ENCODE measurements at places on chromosomes 5 and 9. TPM values are rescaled to one million over a fixed set of nuclear protein-coding genes. Genes with fewer than 3 reads are reported as not detected.

DNA sequence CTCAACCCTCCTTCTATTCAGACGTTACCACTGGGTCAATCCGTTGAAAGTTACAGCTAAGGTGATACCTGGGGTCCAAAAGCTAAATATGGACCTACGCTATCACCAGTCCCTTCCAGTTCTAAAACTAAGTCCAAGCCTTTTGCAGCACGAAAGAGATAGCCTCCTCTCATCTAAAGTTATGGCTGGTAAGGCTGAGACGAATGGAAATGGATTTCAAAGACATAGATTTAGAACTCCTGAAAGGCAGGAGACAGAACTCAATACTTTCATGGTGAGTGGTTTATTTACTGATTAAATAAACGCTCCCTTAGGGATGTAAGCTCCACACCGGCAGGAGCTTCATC lies 751 bp upstream of the RIC1 start:
- no peak for DNase-seq

DNA sequence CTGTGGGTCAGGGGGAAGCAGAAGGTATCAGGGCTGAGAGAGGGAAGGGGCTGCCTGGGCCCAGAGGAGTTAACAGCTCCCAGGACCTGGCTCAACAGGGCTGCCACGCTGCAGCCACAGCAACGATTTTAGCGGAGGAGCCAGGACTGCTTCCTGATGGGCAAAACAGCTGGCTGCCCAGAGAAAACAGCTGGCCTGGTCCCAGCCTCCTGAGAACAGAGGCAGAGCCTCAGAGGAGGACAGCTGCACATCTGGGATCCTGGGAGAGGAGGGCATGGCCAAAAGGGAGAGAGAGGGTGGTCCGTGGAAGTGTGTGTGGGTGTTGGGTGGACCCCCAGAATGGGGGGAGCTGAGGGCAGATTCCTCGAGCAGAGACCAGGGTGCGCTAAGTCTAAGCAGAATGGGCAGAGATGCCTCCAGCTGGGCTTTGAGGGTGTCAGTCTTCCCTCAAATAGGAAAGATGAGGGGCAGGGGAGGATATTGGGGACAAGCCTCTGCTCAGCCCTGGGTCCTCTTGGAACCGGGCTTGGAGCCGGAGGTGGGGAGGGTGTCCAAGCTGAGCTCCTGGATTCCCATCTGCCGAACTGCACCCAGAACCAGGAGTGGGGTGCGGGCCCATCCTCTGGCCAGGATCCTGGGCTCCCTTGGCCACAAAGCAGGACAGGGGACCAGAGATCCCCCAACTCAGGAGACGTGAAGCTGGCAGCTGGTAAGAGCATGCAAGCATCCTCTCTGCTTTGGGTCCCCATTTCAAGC lies 9.1 kb upstream of the CERCAM start:
- DNase-seq = no peak

BSPRY gene
- total RNA-seq = under 0.01 TPM

- no peak for DNase-seq
These were observed 119.1 kb downstream of the HTR4 start for GRCh38 chr5:148535190-148535589.

DNA sequence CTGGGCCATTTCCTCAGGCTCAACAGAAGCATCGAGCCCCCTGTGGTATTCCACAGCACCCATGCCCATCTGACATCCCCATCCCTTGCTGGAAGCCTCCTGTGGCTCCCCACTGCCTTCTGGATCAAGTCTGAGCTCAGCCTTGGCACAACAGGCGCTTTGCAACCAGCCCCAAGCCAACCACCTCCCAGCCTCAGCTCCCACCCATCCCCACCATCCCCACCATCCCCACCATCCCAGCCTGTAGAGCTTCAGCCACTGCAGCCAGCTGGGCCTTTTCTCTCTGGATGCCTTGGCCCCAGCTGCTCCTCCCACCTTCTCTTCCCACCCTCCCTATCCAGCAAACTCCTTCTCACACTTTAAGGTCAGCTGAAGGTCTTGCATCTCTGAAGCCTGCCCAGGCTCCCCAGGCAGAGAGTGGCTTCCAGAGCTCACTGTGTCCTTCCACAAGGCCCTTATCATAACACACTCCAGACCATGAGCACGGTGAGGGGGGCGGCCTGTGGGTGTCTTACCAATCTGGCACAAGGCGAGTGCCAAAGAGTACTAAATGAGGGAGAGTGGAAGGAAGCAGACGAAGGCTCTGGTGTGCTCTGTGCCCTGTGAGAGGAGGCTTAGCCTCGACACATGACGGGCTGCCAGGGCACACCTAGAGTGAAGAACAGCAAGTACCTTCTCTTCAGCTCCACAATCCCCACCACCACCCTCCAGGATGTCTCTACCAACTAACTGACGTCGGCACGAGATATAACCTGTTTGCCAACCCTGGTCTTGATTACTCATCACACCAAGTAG lies 6.5 kb downstream of the HIGD2A start:
- no peak for DNase-seq

CYLC2 gene
- total RNA-seq = not detected

MRNIP gene
- 28.1 TPM for total RNA-seq

DNA sequence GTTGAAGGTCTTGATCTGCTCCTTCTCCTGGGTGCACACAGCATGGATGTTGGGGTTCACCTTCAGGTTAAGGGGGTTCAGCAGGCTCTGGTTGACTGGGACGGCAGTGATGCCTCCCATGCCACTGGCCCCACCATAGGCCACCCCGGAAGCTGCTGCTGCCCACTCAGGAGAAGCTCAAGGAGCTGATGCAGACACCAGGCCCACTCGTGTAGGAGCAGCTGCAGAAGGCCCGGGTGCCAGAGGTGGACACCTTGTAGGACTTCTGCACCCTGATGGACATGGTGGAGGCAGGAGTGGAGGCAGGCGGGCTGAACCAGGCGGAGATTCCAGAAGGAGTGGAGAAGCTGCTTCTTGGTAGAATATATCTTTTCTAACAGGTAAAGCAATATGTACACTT lies 171.2 kb downstream of the PPP2R2B start:
- DNase-seq = no peak

DNA sequence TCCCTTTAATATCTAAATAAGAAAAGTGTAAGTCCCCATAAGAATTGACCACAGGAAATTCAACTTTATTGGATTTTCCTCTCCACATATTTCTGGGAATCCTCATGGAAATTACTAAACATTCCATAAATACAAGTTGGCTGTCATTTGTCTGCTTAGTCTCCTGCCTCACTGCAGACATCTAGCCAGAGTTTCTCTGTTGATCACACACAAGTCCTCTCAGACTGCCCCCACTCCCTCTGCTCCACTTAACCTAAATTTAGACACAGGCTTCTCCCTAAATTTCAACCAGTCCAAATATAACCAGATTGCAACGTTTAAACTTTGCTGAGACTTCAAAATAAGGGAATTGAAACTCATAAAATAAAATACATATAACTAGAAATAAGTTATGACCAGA lies 982.1 kb downstream of the DTWD2 start:
- DNase-seq = no peak

TTLL11 gene
- 23.6 TPM for total RNA-seq

DNA sequence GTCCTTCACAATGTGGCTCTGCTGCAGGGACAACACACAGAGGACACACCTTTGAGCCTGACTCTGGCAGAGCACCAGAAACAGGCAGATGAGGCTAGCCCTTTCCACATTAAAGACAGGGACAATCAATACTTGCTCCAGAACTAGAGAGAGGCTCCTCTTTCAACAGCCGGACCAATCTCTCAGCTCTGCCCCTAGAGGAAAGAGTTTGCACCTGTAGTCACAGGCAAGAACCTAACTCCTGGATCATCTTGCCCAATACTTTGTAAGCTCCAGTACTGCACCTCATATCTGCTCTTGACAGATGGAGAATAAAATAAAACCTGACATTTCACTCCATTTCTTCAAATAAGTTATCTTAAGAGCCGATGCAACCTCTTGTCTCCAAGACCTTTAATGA lies 52.1 kb downstream of the EPB41L4A start:
- DNase-seq = no peak

PITX1 gene
- not detected for total RNA-seq

GRCh38 chr5:149603210-149603609 lies 21.9 kb downstream of the ARHGEF37 start:
- DNase-seq = no peak

PDE4D gene
- 210 TPM for total RNA-seq

- DNase-seq = no peak
These were observed 425 bp upstream of the NFX1 start for GRCh38 chr9:33289936-33290246.

ANKRD18A gene
- total RNA-seq = 1.6 TPM

PTGES gene
- total RNA-seq = 3.7 TPM

IL5 gene
- not detected for total RNA-seq

C9orf153 gene
- not detected for total RNA-seq

C7 gene
- 8.2 TPM for total RNA-seq

DNA sequence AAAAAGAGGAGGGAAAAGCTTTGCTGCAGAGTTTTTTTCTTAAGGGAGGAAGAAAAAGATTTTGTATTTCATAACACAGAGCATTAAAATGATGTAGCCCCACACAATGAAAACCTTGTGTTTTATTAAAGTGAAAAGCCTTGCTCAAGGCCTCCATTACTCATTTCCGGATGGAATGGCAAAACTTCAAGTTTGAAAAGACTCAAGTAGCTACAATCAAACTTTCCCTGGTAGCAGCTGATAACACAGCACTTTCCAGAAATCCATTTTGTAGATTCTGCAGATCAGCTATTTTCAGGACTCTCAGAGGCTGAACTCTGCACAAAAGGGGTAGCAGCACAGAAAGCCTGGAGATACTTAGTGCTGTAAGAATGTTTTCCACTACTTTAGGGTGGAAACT lies 374.8 kb downstream of the NFIB start:
- DNase-seq = no peak
